Stimulated activated naive CD8-positive, alpha-beta T cell treated with anti-CD3 and anti-CD28 coated beads, Interleukin-15, Interleukin-2, amounts not matched to agents 100 U/mL and 50 U/mL, for 24 hours (primary cell): ENCODE measurements at places on chromosomes 1 and 21.

GRCh38 chr1:222387007-222387814, 160.7 kb downstream of the HHIPL2 start:
- DNase-seq: no peak

DNA sequence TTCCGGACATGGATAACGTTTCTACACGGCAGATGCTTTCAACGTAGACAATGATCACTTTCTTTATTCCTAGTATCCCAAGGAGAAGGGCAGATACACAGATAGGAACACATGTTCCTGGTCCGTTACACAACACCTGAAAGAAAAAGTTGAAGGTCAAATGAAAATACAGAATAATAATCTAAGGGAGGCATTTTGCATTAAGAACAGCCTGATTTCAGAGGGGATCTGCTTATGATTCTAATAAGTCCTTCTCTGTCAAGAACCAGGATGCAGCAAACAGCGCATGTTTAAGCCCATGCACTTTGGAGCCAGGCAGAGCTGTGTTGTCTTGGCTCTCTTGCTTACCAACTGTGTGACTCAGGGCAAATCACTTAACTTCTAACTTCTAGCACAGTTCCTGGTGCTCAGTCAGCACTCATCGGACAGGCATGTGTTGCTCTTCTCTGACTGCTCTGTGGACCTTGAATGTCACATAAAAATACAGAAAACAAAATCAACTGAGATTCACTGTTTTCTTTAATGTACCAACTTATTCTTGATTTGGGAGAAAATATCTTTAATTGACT, 56.3 kb upstream of the CNN3 start:
- no peak for DNase-seq

DNA sequence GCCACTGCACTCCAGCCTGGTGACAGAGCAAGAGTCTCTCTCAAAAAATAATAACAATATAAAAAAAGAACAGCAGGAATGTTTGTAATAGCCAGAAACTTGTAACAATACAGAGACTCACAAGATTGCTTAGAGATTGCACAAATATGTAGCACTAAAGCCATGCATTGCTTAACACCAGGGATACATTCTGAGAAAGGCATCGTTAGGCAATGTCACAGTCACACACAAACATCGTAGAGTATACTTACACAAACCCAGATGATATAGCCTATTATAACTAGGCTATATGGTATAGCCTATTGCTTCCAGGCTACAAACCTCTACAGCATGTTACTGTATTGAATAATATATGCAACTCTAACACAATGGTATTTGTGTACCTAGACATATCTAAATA, 45.3 kb downstream of the GPATCH2 start:
- no peak for DNase-seq

- no peak for DNase-seq
These were observed 60.3 kb upstream of the CSF3R start for GRCh38 chr1:36542962-36543515.

DNA sequence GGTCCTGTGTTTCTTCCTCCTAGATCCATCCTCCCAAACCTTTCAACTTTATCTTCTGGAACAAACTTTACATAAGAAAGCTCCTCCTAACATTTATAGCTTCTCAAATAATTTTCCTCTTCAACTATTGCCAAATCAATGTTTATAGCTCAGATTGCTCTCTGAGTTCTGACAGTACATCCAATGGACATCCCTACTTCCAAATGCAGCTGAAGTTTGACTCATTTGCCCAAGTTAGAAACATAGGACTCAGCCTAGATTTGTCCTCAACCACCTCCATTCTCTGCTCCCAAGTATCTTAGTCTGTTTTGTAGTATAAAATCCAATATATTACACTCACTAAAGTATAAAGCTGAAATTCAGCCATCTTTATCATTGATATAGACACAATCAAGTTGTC, 62.6 kb downstream of the ALG14 start:
- DNase-seq: no peak

- no peak for DNase-seq
These were observed 38.2 kb downstream of the SELENOF start for GRCh38 chr1:86875722-86876121.

GRCh38 chr1:208538587-208538986, 294.4 kb upstream of the PLXNA2 start:
- no peak for DNase-seq

GRCh38 chr1:46133181-46133658, 791 bp upstream of the PIK3R3 start:
- peak; percentile 54 for DNase-seq

GRCh38 chr1:108901106-108901505, 24.3 kb downstream of the GPSM2 start:
- DNase-seq: no peak

DNA sequence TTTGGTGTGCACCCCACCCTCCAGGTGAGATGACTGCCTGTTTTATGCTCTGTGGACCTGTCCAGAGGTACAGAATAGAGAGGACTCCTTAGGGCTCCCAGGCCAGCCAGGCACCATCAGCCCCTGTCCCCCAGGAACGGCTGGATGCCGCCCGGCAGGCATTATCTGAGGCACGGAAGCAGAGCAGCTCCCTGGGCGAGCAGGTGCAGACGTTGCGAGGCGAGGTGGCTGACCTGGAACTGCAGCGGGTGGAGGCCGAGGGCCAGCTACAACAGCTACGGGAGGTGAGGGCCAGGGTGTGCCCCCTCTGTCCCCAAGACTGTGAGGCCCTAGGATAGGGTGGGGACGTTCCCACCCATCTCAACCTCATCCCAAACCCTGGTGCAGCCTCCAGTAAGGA, 10.8 kb downstream of the MFAP2 start:
- no peak for DNase-seq

- DNase-seq: no peak
These were observed 309.4 kb downstream of the NFIA start for GRCh38 chr1:61391730-61392129.

DNA sequence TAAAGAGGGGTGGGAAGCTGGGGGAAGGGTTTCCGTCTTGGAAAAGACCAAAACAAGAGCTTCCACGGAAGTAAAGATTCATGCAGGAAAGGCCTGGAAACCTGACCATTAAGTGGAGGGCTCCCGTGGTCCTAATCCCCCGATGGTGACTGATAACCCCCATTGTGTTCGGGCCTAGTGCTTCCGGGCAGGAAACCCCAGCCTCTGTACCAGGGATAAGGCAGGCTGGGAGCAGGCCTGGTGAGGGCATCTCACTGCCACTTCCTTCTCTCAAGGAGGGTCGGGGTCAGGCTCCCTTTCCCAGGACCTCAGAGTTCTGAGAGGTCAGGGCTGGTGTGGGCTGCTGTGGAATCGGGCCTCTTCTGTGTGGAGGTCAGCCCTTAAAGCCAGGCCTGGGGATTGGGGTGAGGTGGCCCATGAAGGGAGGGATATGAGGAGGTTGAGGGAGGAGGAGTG, 136.9 kb downstream of the CDC7 start:
- DNase-seq: no peak

- no peak for DNase-seq
These were observed at the start of gene MTMR11 for GRCh38 chr1:149936170-149936991. TSS of gene MTMR11 (minus strand) at chr1:149936879. CDS start at chr1:149936647, 232 bp downstream.

- DNase-seq: no peak
These were observed 6.3 kb upstream of the HHIPL2 start for GRCh38 chr1:222554177-222554576.

GRCh38 chr1:232927830-232928505, 22.4 kb upstream of the NTPCR start:
- DNase-seq: no peak

DNA sequence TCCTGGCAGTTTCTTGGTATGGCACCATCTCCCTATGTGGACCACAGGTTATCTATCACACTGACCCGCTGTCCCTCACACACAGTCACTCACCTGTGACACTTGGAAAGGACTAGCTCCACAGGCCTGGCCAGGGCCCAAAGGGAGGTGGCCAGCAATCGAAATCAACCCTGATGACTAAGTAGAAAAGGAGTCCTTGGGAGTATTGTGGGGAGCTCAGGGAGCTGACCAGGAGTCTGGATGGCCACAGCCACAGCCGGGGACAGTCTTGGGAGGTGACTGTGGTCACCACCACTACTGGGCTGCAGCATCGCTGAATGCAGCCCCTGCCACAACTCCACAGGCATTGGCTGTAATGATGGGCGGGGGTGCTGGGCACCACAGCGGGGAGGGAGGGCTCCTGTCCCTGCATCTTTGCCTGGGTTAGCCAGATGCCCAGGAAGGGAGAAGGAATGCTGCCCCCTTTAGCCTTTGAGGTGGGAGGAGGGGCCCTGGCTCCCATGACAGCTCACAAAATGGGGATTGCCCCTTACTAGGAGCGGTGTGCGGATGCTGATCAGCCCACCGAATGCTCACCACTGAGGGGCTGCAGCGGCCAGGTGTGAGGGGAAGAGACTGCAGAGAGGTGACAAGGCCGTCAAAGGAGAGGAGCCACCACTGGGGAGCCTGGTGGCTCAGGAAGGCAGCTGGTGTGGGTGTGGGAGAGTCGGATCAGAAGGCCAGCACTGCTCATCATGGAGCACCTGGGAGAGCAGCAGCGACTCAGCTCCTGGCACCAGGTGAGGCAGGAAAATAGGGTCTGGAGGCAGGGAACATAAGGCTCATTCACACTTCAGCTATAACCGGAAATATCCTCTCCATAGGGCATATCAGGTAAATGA, 61.3 kb downstream of the H3-3A start:
- no peak for DNase-seq

DNA sequence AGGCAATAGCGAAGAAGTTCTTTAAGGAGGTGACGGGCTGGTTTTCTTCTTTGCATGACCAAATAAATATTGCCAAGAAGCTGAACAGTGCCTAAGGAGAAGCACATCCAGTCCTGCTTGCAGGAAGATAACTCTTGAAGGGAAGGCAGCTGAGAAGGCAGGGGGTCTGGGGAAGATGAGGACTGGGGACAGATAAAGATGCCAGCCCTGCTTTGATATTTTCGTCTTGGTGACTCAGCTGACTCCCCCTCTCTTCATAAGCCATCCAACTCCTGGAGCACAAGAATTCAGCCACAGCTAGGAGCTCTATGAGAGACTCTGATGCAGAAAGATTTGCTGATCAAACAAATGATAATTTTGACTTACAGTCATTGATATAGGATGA, 3.4 kb downstream of the CFAP45 start:
- no peak for DNase-seq

- DNase-seq: no peak
These were observed 26.4 kb downstream of the TMEM53 start for GRCh38 chr1:44647896-44648295.

- no peak for DNase-seq
These were observed 4.7 kb downstream of the ITLN2 start for GRCh38 chr1:160949881-160950280.

DNA sequence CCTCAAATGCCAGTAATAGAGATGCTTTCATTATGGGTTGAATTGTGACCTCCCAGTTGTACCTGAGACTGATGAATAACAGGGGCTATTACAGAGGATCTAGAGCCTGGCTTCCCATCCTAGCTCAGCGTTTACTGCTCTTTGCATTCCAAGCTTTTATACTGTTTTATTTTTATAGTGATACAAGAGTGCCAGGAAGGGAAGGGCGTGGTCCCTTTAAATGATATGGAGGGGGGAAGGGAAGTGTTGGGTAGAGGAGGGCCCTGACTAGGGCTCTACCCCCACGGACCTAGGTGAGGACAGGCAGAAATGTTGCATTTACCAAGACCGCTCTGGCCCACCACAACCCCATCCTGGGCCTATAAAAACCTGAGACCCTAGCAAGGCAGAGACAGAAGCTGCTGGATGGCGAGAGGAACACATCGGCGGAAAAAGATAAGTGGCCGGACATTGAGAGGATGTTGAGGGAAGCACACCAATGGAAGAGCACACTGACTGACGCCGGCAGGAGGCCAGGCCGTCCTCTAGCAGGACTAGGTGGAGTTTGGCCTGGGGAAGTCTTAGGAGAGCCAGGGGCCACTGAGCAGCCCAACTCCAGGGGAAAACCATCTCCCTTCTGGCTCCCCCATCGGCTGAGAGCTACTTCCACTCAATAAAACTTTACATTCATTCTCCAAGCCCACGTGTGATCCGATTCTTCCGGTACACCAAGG, 1025.9 kb downstream of the TTLL7 start:
- DNase-seq: no peak

GRCh38 chr1:228375578-228376261, 30.9 kb downstream of the TRIM11 start:
- no peak for DNase-seq

DNA sequence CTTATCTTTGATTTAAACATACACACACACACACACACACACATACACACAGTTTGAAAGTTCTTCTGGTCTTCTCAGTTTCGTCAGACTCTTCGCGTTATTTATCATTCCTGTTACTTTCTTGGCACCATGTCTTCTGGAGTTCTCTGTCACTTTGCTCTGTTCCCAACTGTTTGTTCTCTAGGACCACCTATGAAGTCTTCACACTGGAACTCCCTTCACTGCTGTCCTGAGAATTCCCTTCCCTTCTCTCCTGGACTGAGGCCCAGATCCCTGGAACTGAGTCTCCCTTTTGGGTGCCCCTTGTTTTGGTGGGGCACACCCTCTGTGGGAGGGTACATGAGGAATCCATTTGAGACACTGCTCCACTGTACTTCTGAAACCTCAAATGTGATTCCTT, 30.5 kb downstream of the ALG14 start:
- no peak for DNase-seq

GRCh38 chr1:63669151-63669961, 76.1 kb downstream of the PGM1 start:
- DNase-seq: no peak

- DNase-seq: no peak
These were observed 52.2 kb downstream of the YARS1 start for GRCh38 chr1:32764826-32765569.

DNA sequence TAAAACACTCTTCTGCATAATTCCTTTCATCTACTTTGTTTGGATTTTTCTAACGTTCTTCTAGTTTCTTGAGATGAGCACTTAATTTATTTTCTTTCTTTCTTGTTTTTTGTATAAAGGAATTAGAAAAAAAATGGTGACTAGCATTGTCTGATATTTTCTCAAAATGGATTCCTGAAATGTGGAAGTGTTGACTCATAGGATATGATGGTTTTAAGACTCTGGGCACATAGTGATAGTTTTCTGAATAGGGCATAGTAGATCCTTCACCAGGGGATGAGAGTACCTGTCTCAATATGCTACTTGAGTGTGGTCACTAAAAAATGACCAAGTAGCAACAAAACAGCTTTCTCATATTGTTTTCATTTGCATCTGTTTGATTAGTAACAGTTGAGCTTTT, 100.9 kb downstream of the PEX14 start:
- DNase-seq: no peak

DNA sequence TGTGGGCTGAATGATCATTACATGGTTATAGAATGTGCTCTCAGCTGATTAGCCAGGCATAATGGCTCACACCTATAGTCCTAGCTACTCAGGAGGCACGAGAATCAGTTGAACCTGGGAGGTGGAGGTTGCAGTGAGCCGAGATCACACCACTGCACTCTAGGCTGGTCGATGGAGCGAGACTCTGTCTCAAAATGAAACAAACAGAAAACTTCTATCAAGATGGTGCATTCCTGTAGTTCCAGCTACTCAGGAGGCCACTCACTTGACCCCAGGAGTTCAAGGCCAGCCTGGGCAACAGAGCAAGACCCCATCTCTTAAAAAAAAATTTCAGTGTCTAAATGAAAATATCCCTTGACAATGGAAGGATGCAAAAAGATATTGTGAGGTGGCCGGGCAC, 10.9 kb downstream of the TIMM17A start:
- no peak for DNase-seq
